ENCODE measurements at places on chromosomes 2 and 18.

DNA sequence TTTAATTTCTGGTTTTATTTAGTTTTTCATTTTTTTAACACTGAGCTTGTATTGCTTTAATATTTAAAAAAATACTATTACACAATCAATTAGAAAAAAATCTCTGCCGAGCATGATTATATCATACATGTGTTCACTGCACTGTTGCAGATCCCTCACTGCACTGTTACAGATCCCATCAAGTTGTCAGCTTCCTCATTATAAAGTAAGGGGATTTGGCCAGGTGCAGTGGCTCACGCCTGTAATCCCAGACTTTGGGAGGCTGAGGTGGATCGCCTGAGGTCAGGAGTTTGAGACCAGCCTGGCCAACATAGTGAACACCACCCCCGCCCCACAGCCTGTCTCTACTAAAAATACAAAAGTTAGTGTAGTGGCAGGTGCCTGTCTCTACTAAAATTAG lies 33.0 kb upstream of the METTL21A start:
- no peak for DNase-seq

GRCh38 chr2:100126897-100127401 lies 15.4 kb downstream of the AFF3 start:
- no peak for DNase-seq

DNA sequence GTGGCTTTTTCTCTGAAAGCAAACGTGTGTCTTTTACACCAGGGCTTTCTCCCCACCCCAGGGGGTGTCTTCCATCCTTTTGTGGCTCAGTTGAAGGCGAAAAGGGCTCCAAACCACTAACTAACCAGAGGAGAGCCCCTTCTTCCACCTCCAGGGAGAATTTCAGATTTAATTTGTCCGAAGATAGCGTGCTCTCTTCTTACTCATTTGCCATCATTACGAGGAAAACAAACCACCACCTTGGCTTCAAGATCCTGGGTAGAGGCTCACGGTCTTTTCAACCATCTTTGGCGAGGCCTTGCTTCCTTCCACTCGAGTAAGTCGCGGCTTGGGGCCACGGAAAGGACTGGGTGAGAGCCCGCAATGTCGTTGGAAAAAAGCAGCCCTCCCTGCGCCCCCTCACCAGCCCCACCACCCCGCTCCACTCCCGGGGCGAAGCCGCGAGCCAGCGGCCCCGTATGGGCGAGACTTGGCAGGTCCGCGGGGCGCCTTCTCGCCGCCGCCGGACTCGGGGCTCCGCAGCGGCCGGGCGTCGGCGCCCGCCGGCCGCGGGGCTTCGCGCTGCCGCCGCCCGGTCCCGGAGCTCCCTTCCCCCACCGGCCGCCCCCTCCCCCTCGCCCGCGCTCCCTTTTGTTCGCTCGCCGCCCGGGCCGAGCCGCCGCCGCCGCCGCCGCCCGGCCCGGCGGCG lies 1.7 kb upstream of the ZNF532 start:
- peak; percentile 58 for DNase-seq

DNA sequence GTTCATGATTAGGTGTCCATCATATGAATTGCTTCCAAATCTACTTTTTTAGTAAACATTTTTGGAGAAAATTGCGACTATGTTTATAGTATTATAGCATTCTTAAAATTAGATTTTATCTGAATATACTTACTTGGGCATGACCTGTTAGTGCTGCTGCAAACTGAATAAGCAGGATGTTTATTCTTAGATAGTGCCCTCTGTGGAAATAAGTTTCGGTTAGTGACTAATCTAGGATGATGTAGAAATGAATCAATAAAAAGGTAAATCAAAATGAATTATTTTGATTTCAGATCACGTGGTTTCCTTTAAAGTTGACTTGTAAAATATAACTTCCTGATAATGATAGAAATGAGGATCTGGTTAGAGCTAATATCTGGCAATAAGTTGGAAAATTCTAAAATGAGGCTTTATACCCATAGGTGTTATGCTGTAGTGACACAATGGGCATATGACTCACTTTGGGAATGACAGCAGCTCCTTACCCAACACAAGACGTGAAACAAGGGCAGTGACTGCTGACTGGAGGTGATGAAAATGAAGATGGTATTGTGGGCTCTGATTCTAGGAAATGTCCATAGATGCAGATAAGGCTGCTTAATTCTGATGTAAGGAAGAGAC lies 165.8 kb upstream of the TCF4 start:
- DNase-seq: no peak

- DNase-seq: no peak
Measured at GRCh38 chr2:101717071-101717845, 19.8 kb downstream of the MAP4K4 start.

GRCh38 chr2:55115761-55116597 lies 65.7 kb upstream of the RTN4 start:
- DNase-seq: no peak

- no peak for DNase-seq
Measured at GRCh38 chr2:200364142-200364541, 57.6 kb downstream of the SPATS2L start.

- DNase-seq: no peak
Measured at GRCh38 chr18:46547520-46547919, 109.5 kb downstream of the LOXHD1 start.

- no peak for DNase-seq
Measured at GRCh38 chr2:42951263-42951938, 159.0 kb upstream of the HAAO start.

DNA sequence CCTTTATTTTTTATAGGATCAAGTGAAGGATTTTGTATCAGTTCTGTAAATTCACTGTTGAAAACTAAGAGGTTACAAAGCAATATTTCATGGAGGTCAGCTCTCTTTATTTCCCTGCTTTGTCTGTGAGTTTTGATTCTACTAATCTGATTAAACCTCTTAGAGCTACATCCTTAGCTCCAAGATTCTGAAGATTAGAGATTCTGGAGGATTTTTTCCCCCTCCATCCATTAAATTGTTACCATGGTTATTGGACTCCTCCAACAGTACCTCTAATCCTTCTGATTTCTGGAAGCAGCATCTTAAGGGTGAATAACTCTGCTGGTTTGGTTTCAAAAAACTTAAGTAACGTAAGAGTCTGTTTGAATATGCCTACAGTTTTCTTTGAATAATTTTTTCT lies 110.0 kb downstream of the TANC1 start:
- DNase-seq: no peak

- DNase-seq: no peak
Measured at GRCh38 chr2:240877460-240878340, 9.1 kb downstream of the AGXT start.

DNA sequence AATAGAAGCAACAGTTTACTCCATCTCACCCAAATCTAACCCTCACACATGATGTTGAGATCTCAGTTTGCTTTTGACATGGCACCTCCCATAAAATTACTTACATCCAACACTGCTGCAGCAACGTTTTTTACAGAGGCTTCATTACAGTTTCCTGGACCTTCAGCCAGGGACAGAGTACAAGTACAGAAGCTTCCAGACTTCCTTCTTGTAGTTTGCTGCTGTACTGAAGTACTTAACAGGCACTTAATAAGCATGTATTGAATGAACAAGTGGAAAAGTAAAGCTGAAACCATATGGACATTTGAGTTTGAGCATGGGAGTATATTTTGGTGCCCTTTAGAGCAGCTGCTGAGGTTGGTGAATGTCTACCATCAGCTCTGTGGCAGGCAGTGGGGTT lies 514.2 kb downstream of the PTPRM start:
- DNase-seq: no peak

- no peak for DNase-seq
Measured at GRCh38 chr2:84247532-84247931, 211.5 kb downstream of the SUCLG1 start.

DNA sequence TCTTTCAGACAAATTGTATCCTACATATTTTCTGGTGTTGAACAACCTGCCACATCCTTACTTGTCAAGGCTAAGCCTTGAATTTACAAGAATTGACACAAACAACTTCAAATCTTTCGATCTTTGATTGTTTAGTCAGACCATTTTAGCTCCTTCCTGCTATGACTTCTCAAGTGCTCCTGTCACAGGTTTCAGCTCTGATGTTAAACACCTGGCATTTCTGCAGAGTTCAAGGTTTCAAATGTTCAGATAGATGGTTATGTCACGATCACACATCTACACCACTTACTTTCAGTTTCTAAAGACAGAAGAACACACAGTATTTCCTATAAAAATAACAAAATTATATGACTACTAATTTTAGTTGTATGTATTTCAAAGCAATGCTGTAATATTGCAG lies 84.0 kb downstream of the RND3 start:
- no peak for DNase-seq

DNA sequence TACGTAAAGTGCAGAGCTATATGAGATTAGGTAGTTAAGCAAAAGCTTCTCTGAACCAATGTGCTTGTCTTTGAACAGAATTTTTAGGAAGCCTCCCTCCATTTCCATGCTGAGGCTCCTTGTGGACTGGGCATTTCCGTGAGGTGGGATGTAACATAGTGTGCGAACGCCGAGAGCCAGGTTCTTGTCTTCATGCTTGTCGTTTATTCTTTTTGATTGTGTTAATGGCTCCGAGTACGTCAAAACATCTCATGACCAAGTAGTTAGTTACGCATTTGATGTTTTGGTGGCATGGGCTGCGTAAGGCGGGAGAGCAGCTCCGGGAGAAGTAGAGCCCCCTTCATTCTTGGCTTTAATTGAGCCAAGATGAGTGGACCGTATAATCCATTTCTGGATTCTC lies 32.9 kb downstream of the DGKD start:
- DNase-seq: no peak

GRCh38 chr18:4455113-4455811 lies at the start of gene DLGAP1:
Gene DLGAP1 (minus strand): TSS chr18:4455307.
- peak; percentile 42 for DNase-seq

DNA sequence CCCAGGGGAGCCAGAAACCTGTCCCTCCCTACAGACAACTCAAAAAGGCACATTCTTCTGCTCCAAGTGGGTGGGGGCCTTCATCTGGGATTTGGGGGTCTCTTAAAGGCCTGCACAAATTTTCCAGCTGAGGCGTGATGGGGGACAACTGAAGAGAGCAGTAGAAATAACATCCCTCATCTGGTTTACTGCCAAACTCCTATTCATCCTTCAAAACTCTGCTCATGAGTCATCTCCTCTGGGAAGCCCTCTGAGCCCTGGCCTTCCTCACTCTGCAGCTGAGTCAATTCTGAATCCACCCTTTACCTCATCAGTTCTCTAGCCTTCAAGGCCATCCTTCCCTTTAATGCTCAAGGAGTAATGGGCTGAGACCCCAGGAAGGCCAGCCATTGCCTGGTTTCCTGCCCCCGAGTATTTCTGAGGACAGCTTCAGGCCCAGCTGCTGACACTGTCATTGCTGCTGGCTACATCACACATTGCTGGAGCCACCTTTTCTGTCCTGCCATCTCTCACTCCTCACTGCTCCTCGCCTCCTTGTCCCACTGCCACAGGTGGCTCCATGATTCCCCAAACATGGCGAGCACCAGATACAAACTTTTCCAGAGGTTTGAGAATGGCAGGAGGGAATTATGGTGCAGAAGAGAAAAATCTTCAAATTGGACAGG lies 32.2 kb upstream of the GLI2 start:
- no peak for DNase-seq

GRCh38 chr2:232117413-232117812 lies 155.9 kb downstream of the DIS3L2 start:
- no peak for DNase-seq

GRCh38 chr2:146786396-146786795 lies 1058.4 kb upstream of the ACVR2A start:
- DNase-seq: no peak

DNA sequence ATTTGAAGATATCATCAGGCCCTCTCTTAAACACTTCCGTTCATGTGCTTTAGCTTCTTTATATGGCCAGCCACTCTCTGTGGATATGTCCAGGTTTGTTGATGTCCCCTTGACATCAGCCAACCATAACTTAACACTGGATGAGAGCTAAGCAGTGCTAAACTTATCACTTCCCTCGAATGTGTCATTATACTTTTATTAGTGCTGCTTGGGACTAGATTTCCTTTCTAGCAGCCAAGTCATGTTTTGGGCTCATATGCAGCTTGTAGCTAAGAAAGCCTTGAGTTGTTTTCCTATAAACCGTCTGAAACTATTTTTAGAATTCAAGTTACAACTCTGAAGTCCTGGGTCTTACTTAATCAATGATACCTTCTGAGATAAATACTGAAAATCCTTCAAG lies 144.8 kb upstream of the TNP1 start:
- DNase-seq: no peak

DNA sequence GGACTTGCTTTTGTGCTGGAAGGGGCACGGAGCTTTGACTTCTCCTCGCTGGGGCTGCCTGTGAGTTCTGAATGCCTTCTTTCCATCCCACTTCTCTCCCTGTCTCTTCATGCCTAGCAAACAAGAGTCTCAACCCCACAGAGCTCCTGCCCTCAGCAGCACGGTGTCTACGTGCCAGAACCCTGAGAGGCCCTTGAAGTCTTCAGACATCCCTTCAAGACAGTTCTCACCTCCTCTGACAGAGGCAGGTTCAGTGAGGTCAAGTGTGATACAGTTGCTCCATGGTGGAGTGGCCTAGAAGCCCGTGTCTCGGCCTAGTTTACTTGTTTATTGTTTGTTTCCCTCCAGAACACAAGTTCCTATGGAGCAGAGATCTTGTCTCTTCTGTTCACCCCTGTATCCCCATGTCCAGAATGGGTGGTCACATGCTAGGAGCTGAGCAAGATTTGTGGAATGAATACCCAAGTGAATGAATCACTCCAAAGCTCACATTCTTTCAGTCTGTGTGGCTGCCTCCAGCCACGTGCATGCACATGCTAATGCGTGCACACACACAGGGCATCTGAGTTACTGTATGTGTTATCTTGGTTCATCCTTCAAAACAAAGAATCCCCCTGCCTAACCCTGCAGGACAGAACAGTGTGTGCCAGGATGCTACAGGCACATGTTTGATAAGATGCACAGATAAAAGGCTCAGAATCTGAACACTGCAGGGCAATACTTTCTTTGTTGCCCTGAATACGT lies 391.6 kb downstream of the NBAS start:
- DNase-seq: no peak

DNA sequence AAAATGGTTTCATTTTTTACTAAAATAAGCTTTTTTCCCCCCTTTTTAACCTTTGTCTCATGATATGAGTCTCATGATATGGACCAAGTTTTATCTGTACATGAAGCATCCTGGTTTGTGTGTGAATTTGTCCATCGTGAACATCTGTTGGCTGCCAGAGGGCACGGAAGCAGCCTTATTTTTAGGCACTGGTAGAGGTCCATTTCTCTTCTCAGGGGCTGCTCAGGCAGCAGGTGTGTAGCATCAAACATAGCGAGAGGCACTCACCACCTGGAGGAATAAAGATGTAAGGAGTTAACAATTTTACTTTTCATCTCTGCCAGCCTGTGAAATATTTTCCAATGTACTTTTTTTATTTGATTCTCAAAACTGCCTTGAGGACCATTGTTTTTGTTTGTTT lies 134.5 kb downstream of the RHBDD1 start:
- no peak for DNase-seq

- DNase-seq: no peak
Measured at GRCh38 chr2:64325852-64326577, 127.9 kb upstream of the LGALSL start.

- no peak for DNase-seq
Measured at GRCh38 chr2:237922641-237923361, 44.0 kb upstream of the UBE2F start.

- no peak for DNase-seq
Measured at GRCh38 chr2:236078297-236079255, 89.6 kb downstream of the GBX2 start.
